ENCODE measurements at places on chromosomes 2 and 18.

DNA sequence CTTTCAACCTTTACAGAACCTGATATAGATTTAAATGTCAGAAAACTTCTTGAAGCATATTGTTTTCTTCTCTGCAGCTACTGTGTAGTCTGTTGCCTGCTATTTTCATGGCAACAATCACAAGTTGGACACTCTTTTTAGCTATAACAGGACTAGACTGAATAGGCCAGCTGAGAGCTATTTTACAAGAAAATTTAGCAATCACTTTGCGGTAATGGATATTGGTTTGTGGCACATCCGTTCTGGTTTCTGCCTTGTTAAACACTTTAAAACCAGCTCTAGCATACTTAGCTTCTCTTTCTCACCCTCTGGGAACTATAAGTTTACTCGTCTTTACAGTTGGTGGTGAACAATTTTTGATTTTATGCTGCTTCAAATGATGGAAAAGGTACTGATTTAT, 125.7 kb downstream of the MAP2 start:
- DNase-seq = no peak

DNA sequence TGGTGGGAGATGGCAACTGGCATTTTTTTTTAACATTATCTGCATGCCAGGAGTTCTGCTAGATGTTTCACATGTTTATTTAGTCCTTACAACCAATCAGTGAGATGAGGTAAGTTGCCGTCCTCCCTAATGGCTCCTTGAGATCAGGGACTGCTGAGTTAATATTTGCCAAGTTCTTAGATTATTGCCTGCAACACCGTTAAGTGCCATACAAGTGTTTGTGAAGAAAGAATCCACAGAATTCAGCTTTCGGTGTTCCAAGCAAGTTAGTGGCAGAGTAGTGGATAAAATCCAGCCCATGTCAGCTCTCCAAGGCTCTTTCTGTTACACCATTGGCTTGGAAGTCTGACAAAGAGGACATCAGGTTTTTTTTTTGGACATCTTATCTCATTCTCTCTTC, 95.9 kb downstream of the C1QL2 start:
- no peak for DNase-seq

DNA sequence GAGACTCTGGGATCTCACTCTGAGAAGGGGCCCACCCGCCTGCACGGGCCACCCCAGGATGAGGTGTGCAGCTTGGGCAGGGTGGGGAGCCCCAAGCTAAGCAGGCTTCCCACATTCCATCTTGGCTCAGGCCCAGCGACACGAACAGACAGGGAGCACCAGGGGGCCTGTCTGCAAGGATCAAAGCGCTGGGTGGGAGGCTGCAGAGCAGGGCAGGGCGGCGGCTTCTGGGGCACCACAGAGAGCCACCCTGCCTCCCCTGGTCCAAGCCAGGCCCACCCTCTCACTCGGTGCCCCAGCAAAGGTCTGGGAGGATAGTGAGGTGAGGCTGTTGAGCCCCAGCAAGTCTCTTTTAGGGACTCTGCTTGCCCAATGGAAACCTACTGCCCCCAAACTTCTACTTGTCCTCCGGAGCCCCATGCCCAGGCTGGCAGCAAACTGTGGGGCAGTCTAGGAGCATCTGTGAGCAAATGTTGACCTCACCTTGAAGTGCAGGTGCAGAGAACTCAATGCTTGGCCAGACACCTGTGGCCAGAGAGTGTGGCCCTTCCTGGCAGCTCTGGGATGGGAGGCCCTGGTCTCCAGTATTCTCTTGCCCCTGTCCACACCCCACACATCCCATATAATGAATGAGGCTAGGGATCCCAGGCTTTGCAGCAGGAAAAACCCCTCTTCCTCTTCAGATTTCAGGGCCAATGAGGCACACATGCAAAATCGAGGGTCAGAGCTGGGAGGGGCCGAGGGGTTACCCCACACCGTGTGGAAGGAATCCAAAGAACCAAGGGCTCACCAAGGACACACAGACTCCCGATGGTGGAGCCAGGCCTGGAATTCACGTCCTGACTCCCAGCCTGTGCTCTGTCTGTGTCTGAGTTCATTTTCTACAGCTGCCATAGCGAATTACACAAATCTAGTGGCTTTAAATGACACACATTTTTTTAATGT, 18.8 kb upstream of the GLI2 start:
- DNase-seq = no peak

GRCh38 chr2:70920367-70920715, 15.4 kb upstream of the ATP6V1B1 start:
- no peak for DNase-seq

- no peak for DNase-seq
Observed at GRCh38 chr2:146240391-146240790, 1604.4 kb upstream of the ACVR2A start.

DNA sequence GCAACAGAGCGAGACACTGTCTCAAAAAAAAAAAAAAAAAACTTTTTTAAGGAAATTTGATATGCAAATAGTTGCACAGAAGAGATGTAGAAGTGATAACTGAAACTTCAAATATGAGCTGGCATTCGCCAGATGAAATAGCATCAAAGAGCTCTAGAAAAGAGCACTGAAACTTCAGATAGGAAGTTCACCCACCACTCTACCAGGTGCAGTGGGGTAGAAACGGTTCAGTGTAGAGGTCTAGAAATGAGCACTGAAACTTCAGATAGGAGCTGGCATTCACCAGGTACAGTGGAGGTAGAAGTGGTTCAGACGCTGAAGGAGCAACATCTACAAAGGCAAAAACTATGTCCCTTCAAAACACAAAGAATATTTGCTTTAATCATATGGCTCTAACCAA, 9.0 kb upstream of the ONECUT2 start:
- DNase-seq = no peak

DNA sequence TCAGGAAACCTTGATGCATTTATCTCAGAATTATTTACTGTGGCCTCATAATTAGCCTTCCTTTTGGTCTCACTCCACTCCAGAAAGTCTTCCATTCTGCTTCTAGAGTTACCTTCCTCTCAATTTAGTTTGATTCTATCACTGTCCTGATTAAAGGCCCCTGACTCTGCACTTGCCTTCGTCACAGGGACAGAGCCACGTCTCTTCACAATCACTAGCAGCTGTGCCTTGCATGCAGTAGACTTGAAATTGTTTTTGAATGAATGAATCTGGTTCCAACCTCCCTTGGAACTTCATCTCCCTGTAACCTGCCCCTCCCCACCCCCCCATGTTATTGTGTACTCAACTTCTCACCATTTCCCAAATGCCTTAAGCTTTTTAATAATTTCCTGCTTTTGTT, 52.4 kb downstream of the OSBPL6 start:
- DNase-seq = no peak
